Activated T-helper 17 cell treated with anti-CD3 and anti-CD28 coated beads, Interleukin-2, amount 50 U/mL, for 72 hours (primary cell): ENCODE measurements at places on chromosomes 13 and 19.

- H3K27ac ChIP-seq, result no peak overlapping the region
- H3K36me3 ChIP-seq, result no peaks in the 10 kb centered on the region
- no peak overlapping the region for H3K4me3 ChIP-seq
Measured at GRCh38 chr13:25901460-25902376, 150.1 kb downstream of the SHISA2 start.

GRCh38 chr13:29270271-29270985 lies 325.1 kb downstream of the SLC7A1 start:
- H3K27ac ChIP-seq, result no peak overlapping the region
- no peak overlapping the region for H3K4me3 ChIP-seq
- ATAC-seq, result no peak
- no peaks in the 10 kb centered on the region for H3K27me3 ChIP-seq
- H3K36me3 ChIP-seq, result no peaks in the 10 kb centered on the region
- no peaks in the 10 kb centered on the region for H3K4me1 ChIP-seq

GRCh38 chr13:44622708-44623107 lies 46.6 kb upstream of the TSC22D1 start:
- H3K27me3 ChIP-seq, result peaks cover 15% of the 10 kb centered on the region
- ATAC-seq, result no peak
- H3K4me3 ChIP-seq, result no peak overlapping the region
- H3K27ac ChIP-seq, result no peak overlapping the region

- peaks cover 39% of the 10 kb centered on the region for H3K36me3 ChIP-seq
- H3K27me3 ChIP-seq, result no peaks in the 10 kb centered on the region
- no peak overlapping the region for H3K27ac ChIP-seq
- H3K4me1 ChIP-seq, result peaks cover 5% of the 10 kb centered on the region
Measured at GRCh38 chr19:2805991-2806649, 13.5 kb upstream of the ZNF554 start.

- H3K36me3 ChIP-seq, result no peaks in the 10 kb centered on the region
- H3K4me1 ChIP-seq, result no peaks in the 10 kb centered on the region
- H3K27ac ChIP-seq, result no peak overlapping the region
- no peak overlapping the region for H3K4me3 ChIP-seq
Measured at GRCh38 chr13:77811381-77811780, 107.2 kb downstream of the EDNRB start.

GRCh38 chr13:61738236-61738750 lies 322.6 kb upstream of the PCDH20 start:
- no peaks in the 10 kb centered on the region for H3K36me3 ChIP-seq
- H3K4me1 ChIP-seq, result no peaks in the 10 kb centered on the region
- H3K27ac ChIP-seq, result no peak overlapping the region
- H3K4me3 ChIP-seq, result no peak overlapping the region
- no peaks in the 10 kb centered on the region for H3K27me3 ChIP-seq

- no peak overlapping the region for H3K4me3 ChIP-seq
- ATAC-seq, result no peak
- H3K36me3 ChIP-seq, result no peaks in the 10 kb centered on the region
- no peaks in the 10 kb centered on the region for H3K4me1 ChIP-seq
- H3K27ac ChIP-seq, result no peak overlapping the region
- peaks cover 14% of the 10 kb centered on the region for H3K27me3 ChIP-seq
Measured at GRCh38 chr19:3919793-3920192, 13.1 kb upstream of the NMRK2 start.

GRCh38 chr13:29901710-29902631 lies 51.6 kb upstream of the UBL3 start:
- peak; percentile 64 for ATAC-seq
- H3K27ac ChIP-seq, result peak overlapping the region; percentile 10
- H3K4me1 ChIP-seq, result peaks cover 7% of the 10 kb centered on the region
- H3K4me3 ChIP-seq, result peak overlapping the region; percentile 59
- no peaks in the 10 kb centered on the region for H3K27me3 ChIP-seq

GRCh38 chr19:51469162-51469561 lies 9.2 kb upstream of the CEACAM18 start:
- no peak for ATAC-seq
- peaks cover 7% of the 10 kb centered on the region for H3K4me1 ChIP-seq
- no peaks in the 10 kb centered on the region for H3K36me3 ChIP-seq
- peaks cover 22% of the 10 kb centered on the region for H3K27me3 ChIP-seq

- no peaks in the 10 kb centered on the region for H3K36me3 ChIP-seq
- peaks cover 4% of the 10 kb centered on the region for H3K4me1 ChIP-seq
- no peak overlapping the region for H3K4me3 ChIP-seq
- ATAC-seq, result no peak
Measured at GRCh38 chr19:8617984-8618383, 7.5 kb upstream of the ADAMTS10 start.

DNA sequence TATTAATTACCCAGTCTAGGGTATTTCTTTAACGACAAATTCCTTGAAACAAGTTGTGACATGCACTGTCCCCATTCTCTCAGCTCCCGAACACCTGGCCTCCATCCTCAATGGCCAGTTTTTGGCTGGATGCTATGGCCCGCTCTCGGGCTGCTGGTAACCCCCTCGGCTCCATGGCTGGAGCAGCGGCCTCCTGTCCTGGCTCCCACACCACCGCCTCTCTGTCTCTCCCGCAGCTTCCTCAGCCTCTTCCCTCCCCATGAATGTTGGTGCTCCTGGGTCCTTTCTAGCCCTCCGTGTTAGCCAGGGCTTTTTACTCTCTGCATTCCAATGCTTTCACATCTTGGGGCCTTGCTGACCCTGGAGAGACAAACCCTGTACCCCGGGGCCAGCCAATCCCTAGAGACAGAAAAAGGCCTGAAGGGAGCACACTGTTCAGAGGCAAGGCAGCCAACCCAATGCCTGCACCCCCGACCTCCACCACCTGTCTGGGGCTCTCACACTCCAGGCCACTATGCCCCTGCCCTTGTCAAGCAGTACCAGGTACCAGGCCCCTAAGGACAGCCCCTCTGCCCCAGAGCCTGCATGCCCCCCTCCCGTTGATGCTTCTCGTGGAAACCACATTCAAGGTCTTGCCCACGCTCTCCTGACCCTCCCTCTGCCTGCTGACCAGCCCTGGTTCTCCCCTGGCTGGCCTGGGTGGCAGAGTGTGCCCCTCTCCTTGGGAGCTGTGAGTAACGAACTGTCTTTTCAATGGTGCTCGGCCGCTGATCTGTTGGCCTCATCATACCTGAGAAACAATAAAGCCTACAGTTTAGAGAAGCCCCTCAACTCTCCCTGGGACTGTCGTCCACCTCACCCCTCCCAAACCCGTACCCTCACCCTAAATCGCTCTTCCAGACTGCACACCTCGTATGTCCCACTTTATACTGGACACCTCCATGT lies 86.9 kb upstream of the GPR183 start:
- H3K27ac ChIP-seq, result peak overlapping the region; percentile 23
- ATAC-seq, result no peak
- H3K4me3 ChIP-seq, result no peak overlapping the region
- no peaks in the 10 kb centered on the region for H3K27me3 ChIP-seq

- H3K36me3 ChIP-seq, result no peaks in the 10 kb centered on the region
- H3K27ac ChIP-seq, result no peak overlapping the region
- H3K4me1 ChIP-seq, result no peaks in the 10 kb centered on the region
- no peak for ATAC-seq
Measured at GRCh38 chr13:107801621-107802020, 413.7 kb downstream of the LIG4 start.

GRCh38 chr13:27744801-27745200 lies 47.5 kb upstream of the GSX1 start:
- no peaks in the 10 kb centered on the region for H3K36me3 ChIP-seq
- no peaks in the 10 kb centered on the region for H3K4me1 ChIP-seq
- H3K27me3 ChIP-seq, result no peaks in the 10 kb centered on the region
- H3K27ac ChIP-seq, result no peak overlapping the region

DNA sequence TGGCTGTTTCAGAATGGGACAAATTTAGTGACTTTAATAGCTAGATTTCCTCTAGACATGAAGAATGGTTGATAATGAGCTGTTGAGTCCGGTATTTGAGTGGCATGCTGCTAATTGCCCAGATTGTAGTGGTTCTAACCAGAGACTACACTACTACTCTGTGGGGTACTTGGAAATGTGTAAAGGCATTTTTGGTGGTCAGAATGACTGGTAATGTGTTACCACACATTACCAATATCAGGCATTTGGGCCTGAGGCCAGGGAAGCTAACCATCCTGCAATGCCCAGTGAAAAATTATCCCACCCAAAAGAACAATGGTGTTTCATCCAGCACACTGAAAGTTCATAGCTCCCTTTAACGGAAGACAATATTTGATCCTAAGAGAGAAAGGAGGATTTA lies 17.5 kb upstream of the N4BP2L1 start:
- H3K4me3 ChIP-seq, result no peak overlapping the region
- H3K27ac ChIP-seq, result no peak overlapping the region
- peaks cover 7% of the 10 kb centered on the region for H3K4me1 ChIP-seq

- peaks cover 4% of the 10 kb centered on the region for H3K27me3 ChIP-seq
- no peak overlapping the region for H3K27ac ChIP-seq
- no peaks in the 10 kb centered on the region for H3K36me3 ChIP-seq
- H3K4me3 ChIP-seq, result no peak overlapping the region
- peak; percentile 52 for ATAC-seq
- no peaks in the 10 kb centered on the region for H3K4me1 ChIP-seq
Measured at GRCh38 chr13:41426047-41426446, 31.3 kb upstream of the RGCC start.

GRCh38 chr19:21851596-21852345 lies 15.8 kb upstream of the ZNF43 start:
- no peaks in the 10 kb centered on the region for H3K27me3 ChIP-seq
- H3K4me1 ChIP-seq, result peaks cover 12% of the 10 kb centered on the region
- ATAC-seq, result peak; percentile 99

DNA sequence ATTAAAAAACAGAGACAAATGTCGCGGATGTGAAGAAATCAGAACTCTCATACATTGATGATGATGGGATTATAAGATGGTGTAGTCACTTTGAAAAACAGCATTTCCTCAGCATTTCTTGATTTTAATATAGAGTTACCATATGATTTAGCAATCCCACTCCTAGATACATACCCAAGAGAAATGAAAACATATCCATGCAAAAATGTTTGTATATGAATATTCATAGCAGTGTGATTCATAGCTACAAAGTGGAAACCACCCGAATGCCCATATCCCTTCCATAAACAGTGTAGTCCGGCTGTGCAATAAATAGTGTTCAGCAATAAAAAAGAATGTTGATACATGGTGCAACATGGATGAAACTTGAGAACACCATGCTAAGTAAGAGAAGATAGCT lies 44.6 kb downstream of the DPY19L3 start:
- peak; percentile 77 for ATAC-seq
- no peaks in the 10 kb centered on the region for H3K4me1 ChIP-seq
- no peak overlapping the region for H3K4me3 ChIP-seq

DNA sequence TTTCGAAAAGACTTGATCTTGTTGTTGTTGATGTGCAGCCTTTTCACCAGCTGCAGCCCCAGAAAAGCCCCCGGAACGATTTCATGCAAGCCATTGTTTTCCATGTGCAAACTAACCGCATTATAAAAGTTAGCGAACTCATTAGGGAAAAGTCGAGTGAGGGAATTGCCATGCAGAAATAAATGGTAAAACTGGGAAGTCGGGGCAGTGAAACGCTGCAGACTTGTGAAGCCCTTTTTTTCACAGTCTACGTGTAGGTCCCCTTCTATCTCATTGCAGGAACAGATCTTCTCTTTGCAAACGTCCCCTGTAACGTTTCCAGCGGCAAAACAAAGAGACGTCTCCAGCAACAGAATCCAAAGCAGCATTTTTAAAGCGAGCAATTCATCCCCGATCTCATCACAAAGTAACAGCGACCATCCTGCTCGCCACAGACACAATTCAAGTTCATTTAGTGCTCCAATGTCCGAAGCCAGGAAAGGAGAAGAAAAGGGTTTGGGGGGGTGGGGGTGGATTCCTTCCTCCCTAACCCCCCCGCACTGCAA lies 1.1 kb downstream of the SLITRK1 start:
- peaks cover 16% of the 10 kb centered on the region for H3K4me1 ChIP-seq
- ATAC-seq, result no peak
- peaks cover 5% of the 10 kb centered on the region for H3K36me3 ChIP-seq

- no peak overlapping the region for H3K4me3 ChIP-seq
- no peak overlapping the region for H3K27ac ChIP-seq
- peaks cover 5% of the 10 kb centered on the region for H3K4me1 ChIP-seq
Measured at GRCh38 chr19:16226184-16226591, 28.5 kb downstream of the AP1M1 start.

GRCh38 chr13:71864986-71865873 lies 1.8 kb downstream of the DACH1 start:
- H3K27ac ChIP-seq, result no peak overlapping the region
- peaks cover 40% of the 10 kb centered on the region for H3K27me3 ChIP-seq
- no peaks in the 10 kb centered on the region for H3K4me1 ChIP-seq
- no peaks in the 10 kb centered on the region for H3K36me3 ChIP-seq
- H3K4me3 ChIP-seq, result peak overlapping the region; percentile 62

- peaks cover 10% of the 10 kb centered on the region for H3K4me1 ChIP-seq
- no peaks in the 10 kb centered on the region for H3K36me3 ChIP-seq
- H3K4me3 ChIP-seq, result no peak overlapping the region
- no peak for ATAC-seq
- H3K27me3 ChIP-seq, result peaks cover 23% of the 10 kb centered on the region
Measured at GRCh38 chr13:109728791-109729731, 57.3 kb downstream of the IRS2 start.

- no peaks in the 10 kb centered on the region for H3K36me3 ChIP-seq
- no peaks in the 10 kb centered on the region for H3K4me1 ChIP-seq
- H3K27me3 ChIP-seq, result peaks cover 14% of the 10 kb centered on the region
Measured at GRCh38 chr13:43626994-43627393, 159.8 kb downstream of the ENOX1 start.

- peak; percentile 96 for ATAC-seq
- H3K36me3 ChIP-seq, result no peaks in the 10 kb centered on the region
- H3K4me3 ChIP-seq, result no peak overlapping the region
Measured at GRCh38 chr13:109162248-109163036, 533.0 kb downstream of the MYO16 start.

GRCh38 chr19:55650602-55651230 lies 2.7 kb downstream of the CCDC106 start:
- peaks cover 51% of the 10 kb centered on the region for H3K36me3 ChIP-seq
- H3K4me3 ChIP-seq, result peak overlapping the region; percentile 49
- H3K27me3 ChIP-seq, result no peaks in the 10 kb centered on the region
- no peak for ATAC-seq
- peaks cover 12% of the 10 kb centered on the region for H3K4me1 ChIP-seq

DNA sequence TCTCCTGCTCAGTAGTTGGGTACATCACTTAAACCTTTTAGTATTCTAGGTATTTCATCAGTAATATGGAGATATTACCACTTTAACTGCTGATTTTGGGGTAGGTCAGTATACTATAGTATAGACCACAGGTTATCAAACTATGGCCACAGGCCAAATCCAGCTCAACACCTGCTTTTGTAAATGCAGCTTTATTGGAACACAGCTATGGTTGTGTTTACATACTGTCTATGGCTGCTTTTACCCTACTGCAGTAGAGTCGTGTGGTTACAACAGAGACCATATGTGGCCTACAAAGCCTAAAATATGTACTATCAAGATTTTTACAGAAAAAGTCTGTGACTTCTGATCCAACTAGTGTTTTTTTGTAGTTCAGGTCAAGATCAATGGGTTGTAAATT lies 10.3 kb downstream of the COG6 start:
- H3K27me3 ChIP-seq, result no peaks in the 10 kb centered on the region
- ATAC-seq, result no peak
- H3K4me3 ChIP-seq, result no peak overlapping the region
- no peak overlapping the region for H3K27ac ChIP-seq
- H3K4me1 ChIP-seq, result peaks cover 6% of the 10 kb centered on the region

GRCh38 chr13:48505597-48506091 lies 27.2 kb downstream of the RCBTB2 start:
- H3K4me1 ChIP-seq, result peaks cover 36% of the 10 kb centered on the region
- peak overlapping the region; percentile 75 for H3K4me3 ChIP-seq
- ATAC-seq, result peak; percentile 81
- H3K36me3 ChIP-seq, result no peaks in the 10 kb centered on the region

- no peak overlapping the region for H3K4me3 ChIP-seq
- H3K4me1 ChIP-seq, result no peaks in the 10 kb centered on the region
- no peak for ATAC-seq
- peaks cover 24% of the 10 kb centered on the region for H3K27me3 ChIP-seq
Measured at GRCh38 chr19:55549500-55550320, 4.4 kb upstream of the SBK3 start.
